CD4-positive, alpha-beta T cell treated with Interleukin-6 at 100 ng/mL for 8 hours (primary cell): ENCODE measurements at places on chromosomes 2 and 18.

GRCh38 chr18:35949903-35950627 lies 22.4 kb upstream of the RMP24 start:
- DNase-seq = peak; percentile 63

DNA sequence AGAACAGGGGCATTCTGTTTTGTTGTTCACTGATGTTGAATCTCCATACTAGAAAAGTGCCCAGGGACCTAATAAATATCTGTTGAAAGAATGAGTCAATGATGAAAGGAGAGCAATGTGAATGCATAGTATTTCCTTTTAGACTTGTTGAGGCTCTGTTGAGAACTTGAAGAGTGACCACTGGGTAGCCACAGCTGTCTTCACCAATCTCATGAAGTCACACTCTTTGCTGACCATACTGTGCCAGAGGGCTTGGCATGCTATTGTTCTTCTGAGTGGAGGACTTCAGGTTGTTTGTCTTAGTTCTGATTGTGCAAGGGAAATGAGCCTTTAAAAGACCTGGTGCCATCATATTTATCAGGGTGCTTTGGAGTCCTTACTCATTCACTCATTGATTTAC lies 41.6 kb upstream of the NT5C1B start:
- DNase-seq = no peak

GRCh38 chr2:114400890-114401289 lies 41.6 kb upstream of the DPP10 start:
- no peak for DNase-seq

GRCh38 chr2:172976816-172977215 lies 98.8 kb upstream of the MAP3K20 start:
- no peak for DNase-seq

DNA sequence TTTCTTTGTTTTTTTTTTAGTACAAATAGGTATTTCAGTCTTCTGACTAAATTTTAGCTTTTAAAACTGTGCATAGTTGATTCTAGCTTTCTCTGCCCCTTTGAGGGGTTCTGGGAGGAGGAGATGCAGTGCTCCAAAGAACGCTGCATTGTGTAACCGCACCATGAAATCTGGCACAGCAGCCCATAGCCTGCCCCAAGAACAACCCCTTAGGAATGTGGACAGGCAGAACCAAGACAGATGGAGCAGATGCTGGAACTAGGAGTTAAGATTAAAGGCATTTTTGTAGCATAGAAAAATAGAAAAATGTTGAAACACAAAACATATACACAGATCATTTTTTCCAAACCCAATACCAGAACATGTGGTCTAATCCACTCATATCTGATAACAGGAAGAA lies 187.5 kb downstream of the SCG2 start:
- DNase-seq = no peak

DNA sequence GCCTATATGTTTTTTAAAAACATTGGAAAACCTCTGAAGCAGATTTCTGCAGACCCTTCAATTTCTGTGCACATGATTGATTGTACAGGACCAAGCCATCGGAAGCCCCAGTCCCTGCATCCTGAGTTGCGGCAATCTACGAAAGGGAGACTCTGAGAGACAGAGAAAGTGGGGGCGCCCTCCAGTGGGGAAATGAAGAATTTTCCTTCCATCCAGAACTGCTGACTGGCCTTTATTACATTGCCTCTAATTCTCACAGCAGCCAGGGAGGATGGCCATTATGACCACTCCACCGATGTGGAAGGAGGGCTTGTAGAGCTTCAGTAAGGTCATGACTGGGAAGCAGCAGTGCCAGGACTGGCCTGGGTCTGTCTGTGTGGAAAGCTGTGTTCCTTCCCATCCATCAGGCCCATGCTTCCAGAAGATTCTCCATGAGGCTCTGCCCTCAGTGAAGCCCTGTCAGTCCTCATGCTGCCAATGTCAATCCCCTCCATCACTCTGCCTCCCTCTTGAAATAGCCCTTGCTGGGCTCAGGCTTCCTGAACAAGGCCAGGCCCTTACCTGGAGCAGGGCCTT lies 20.0 kb upstream of the RESP18 start:
- DNase-seq = peak; percentile 36

- peak; percentile 60 for DNase-seq
Observed at GRCh38 chr18:58541789-58542425, 87.0 kb downstream of the ALPK2 start.

- no peak for DNase-seq
Observed at GRCh38 chr2:127439343-127439742, 21.1 kb downstream of the PROC start.

GRCh38 chr2:168363347-168364092 lies 92.6 kb upstream of the CERS6 start:
- no peak for DNase-seq

- DNase-seq = no peak
Observed at GRCh38 chr18:77061281-77061945, 71.2 kb downstream of the MBP start.

- no peak for DNase-seq
Observed at GRCh38 chr2:198852248-198852647, 605.5 kb downstream of the SATB2 start.
